CD4-positive, alpha-beta T cell treated with Interleukin-1 beta for 1 hour (primary cell): ENCODE measurements at places on chromosomes 11 and 22.

DNA sequence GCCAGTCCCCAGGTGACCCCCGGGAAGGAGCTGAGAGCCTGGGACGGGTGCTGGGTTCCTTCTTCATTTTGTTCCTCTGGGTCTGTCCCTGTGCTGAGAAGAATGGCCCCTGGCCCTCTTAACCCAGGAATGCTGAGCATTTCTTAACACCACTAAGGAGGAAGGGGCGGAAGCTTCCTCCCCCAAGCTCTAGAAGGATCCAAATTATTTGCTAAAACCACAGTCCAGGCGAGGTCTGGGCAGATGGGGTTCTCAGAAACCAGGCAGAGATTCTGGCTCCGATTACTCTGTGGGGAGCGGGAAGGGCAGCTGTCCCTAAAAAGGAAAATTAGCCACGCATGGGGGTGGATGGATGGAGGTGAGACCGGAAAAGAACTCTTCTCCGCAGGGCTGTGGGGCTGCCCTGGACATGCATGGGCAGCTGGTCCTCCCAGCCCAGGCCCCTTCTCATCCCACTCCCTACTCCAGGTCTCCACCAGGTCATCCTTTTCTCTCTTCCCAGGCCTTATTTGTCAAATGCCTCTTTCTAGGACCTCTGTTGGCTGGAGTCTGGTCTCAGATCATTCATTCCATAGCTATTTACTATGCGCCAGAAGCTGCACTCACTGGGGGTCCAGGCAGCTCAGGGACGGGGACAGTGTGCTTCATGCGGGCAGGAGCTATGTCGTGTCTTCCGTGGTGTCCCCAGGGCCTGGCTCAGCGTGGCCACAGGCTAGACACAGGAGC, 45.0 kb upstream of the MYH9 start:
- no peak for DNase-seq

GRCh38 chr22:26377170-26377830, 51.8 kb upstream of the ASPHD2 start:
- DNase-seq, result no peak

GRCh38 chr22:17369439-17370025, at the start of gene CECR2:
Gene CECR2, plus strand, starts transcription at chr22:17369460. Its CDS starts 324 bp downstream, at chr22:17369784.
- no peak for DNase-seq

DNA sequence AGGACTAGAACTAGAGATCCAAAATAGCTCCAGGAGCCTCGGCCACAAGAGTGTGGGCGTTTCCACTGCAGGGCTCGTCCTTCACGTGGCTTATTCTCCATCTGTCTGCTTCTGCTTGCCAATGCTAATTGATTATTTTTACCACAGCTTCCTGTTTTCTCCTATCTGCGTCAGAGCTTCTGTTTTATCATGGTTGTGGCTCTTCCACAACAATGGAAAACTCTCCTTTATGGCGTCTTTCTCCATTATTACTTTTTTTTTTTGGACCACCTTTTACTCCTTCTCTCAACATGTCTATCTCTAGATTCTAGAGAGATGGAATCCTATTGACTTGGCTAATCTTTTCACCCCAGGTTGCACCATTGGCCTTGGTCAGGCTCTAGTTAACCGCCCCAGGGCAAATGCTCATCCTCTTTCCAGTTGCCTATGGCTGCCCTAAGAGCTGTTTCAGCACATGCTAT, 25.9 kb downstream of the CAT start:
- no peak for DNase-seq

- DNase-seq, result no peak
Measured at GRCh38 chr11:87256694-87257340, 219.1 kb downstream of the TMEM135 start.

- DNase-seq, result no peak
Measured at GRCh38 chr22:33728847-33729246, 191.4 kb downstream of the LARGE1 start.

GRCh38 chr11:95584180-95584579, 205.4 kb downstream of the FAM76B start:
- no peak for DNase-seq

- DNase-seq, result no peak
Measured at GRCh38 chr11:3626250-3626960, 15.4 kb downstream of the ART5 start.

DNA sequence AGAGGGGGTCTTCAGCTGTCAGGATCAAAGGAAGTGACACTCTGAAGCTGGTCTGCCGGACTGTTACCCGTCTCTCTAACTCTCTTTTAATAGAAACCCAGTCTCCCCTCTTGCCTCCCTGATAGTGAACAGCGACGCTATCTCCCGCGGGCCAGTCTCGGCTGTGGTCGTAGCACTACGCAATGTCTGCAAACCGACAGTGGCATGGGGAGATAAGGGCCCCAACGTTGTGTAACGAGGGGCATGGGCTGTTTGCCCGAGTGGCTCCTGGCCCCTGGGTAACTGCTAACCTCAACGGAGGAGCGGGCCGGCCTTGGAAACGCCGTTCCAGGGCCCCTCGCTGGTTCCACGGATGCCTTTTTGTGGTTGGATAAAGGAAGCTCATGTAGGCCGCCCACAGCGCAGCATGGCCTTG, 23.3 kb downstream of the ZBTB16 start:
- peak; percentile 52 for DNase-seq

DNA sequence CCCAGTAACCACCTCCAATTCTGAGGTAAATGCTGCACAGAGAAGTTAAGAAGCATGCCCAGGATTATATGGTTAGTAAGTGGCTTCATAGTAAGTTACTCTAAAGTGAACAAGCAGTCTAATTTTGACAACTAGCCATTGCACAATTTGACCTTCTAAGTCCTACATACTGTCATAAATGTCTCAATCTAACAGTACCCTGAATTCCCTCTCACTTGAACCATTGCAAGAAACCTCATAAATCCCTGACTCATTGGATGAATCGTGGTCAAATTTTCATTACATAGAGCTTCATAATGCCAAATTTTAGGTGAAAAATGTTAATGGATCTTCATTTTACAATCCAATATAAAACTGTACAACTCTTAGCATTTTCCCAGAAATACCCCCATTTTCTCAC, 217.3 kb upstream of the GRIA4 start:
- no peak for DNase-seq

DNA sequence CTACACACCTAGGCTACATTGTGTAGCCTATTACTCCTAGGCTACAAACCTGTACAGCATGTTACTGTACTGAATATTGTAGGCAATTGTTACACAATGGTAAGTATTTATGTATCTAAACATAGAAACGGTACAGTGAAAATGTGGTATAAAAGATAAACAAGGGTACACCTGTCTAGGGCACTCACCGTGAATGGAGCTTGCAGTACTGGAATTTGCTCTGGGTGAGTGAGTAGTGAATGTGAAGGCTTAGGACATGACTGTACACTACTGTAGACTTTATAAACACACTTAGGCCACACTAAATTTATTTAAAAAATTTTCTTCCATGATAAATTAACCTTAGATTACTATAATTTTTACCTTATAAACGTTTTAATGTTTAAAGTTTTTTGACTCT, 171.7 kb upstream of the NCAM1 start:
- no peak for DNase-seq

- no peak for DNase-seq
Measured at GRCh38 chr11:130476922-130477491, 28.6 kb downstream of the ADAMTS15 start.

DNA sequence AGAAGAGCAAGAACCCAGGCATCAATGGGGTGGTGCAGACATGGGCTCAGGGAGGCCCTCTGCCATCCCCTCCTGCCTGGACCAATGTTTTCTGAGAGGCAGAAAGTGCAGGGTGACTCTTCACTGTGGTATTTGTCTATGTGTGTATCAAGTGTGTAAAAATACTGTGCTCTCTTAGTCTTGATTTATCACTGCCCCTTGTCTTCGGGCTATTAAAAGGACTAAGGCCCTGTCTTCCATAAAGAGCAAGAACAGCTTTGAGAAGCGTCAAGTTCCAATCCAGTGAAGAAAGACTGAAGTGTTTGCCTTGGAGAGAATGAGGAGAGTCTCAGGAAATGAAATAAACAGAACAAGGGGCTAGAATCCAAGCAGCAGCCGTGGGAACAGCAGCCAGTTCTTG, 14.4 kb downstream of the PRSS23 start:
- no peak for DNase-seq

GRCh38 chr22:31160328-31160978, 471 bp downstream of the RNF185 start:
- DNase-seq, result peak; percentile 3

- DNase-seq, result no peak
Measured at GRCh38 chr11:21295508-21295907, 626.1 kb downstream of the NELL1 start.

DNA sequence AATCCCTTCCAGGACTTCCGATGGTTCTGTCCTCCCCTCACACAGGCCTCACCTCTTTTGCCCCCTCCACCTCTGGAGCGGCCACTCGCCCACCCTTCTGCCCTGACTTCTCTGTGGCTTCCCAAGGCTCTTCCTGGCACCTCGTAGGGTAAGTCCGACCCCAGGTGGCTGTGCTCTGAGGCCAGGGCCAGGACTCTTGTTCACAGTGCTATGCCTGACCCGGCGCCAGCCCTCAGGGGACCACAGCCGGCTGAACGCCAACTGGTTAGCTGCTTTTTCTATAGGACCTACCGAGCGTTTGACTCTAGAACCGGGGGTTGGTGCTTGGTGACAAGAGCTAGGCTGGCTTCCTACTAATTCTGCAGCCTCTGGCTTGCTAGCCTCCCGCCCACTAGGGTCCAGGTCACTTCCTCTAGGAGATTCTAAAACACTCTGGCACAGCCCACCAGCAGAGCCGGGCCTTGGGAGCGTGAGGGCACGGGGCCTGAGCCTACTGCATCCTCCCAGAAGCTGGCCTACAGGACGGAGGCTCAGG, 28.4 kb upstream of the KCNQ1OT1 start:
- no peak for DNase-seq

- peak; percentile 89 for DNase-seq
Measured at GRCh38 chr22:41301085-41302020, at the start of gene ZC3H7B. Gene ZC3H7B, plus strand, starts transcription at chr22:41301525. Its CDS starts 19,136 bp downstream, at chr22:41320661.

- no peak for DNase-seq
Measured at GRCh38 chr11:62131170-62131464, 7.3 kb downstream of the INCENP start.

- DNase-seq, result no peak
Measured at GRCh38 chr11:111372538-111372937, 6.5 kb downstream of the POU2AF1 start.

DNA sequence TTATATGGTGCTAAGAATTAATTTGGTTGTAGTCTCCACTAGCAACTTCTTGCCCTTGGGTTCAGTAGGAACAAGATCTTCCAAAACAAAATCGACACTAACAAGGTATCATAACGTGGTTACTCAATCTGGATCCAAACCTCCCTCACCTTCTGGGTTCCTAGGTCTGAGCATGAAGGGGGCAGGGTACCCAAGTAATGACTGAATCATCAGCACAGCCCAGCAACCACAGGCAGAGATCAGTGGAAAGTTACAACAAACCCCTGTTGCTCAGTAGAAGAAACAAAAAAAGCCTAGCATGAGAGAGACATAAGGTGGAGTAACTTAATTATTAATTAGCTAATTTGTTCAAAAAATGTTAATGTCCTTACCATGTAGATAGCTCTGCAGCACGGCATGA, 221.4 kb downstream of the BLID start:
- no peak for DNase-seq

GRCh38 chr11:90252053-90252452, 29.2 kb upstream of the CHORDC1 start:
- no peak for DNase-seq

- DNase-seq, result no peak
Measured at GRCh38 chr22:27401321-27401720, 400.2 kb downstream of the MN1 start.

GRCh38 chr11:1382831-1383607, 6.7 kb upstream of the BRSK2 start:
- peak; percentile 79 for DNase-seq

- DNase-seq, result no peak
Measured at GRCh38 chr22:49549256-49550140, 278.2 kb downstream of the BRD1 start.

- peak; percentile 77 for DNase-seq
Measured at GRCh38 chr22:50010676-50011446, 1.7 kb downstream of the IL17REL start.

- peak; percentile 53 for DNase-seq
Measured at GRCh38 chr11:85595285-85595884, 31.8 kb downstream of the DLG2 start.

DNA sequence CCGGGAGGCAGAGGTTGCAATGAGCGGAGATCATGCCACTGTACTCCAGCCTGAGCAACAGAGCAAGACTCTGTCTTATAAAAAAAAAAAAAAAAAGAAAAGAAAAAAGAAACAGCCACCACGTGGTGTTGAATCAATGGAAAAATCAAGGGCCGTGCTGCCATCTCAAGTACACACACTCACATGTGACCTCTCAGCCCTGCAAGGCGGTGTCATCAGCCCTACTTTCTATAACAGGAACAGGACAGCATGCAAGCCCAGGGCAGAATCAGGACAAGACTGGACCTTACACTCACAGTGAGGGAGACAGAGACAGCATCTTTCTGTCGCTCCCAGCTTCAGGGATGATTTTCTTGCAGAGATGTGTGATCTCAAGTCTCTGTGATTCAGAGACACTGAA, 179.6 kb downstream of the MPPED1 start:
- DNase-seq, result no peak

- DNase-seq, result peak; percentile 34
Measured at GRCh38 chr11:110431051-110431672, 1.4 kb downstream of the FDX1 start.

GRCh38 chr11:86800960-86801272, 574 bp downstream of the PRSS23 start:
- no peak for DNase-seq

DNA sequence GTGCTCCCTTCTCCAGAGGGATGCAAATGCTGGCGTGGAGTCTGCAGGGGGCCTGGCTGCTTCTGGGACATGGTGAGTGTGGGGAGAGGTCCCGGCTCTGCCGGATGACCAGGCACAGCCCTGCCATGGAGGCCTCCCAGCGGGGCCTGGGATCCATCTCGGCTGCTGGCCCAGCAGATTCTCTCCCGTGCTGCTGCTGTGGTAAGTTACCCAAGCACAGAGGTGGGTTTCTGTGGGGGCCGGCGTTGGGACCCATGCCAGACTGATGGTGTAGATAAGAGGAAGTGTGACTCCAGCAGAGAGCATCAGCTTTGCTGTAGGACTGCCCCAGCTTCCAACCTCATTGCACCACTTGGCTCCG, 147.5 kb upstream of the B3GAT1 start:
- no peak for DNase-seq

- DNase-seq, result peak; percentile 34
Measured at GRCh38 chr22:44024288-44024921, at the start of gene PARVB. Gene PARVB, plus strand, starts transcription at chr22:44024302. Its CDS starts 38 bp downstream, at chr22:44024340.

- no peak for DNase-seq
Measured at GRCh38 chr11:1906611-1907423, 12.7 kb upstream of the TNNT3 start.

DNA sequence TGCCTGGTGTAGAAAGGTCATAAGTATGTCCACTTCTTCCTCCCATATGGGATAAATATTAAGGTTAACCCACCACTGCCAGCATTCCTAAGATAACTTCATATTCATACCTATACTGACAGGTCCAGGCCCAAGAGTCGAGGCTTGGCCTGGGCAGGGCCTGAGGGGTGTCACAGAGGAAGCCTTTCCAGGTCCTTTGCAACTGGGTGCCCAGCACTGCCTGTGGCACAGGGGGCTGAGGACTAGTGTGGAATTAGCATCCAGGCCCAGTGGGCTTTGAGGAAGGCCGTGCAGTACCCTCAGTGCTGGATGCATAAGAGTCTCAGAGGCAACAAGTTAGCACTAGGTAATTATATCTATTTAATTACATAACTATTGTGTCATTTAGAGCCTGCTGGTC, 65.4 kb downstream of the PKNOX2 start:
- DNase-seq, result no peak
